Upper lobe of left lung (tissue), 6 donors: ENCODE measurements at places on chromosomes 6 and 20. TPM values are rescaled to one million over a fixed set of nuclear protein-coding genes. Genes with fewer than 3 reads are reported as not detected.

- no peak for DNase-seq
These were observed 18.5 kb downstream of the RNF144B start for GRCh38 chr6:18405477-18406293.

GRCh38 chr6:143934867-143935266 is 70.6 kb downstream of the ZC2HC1B start:
- no peak for DNase-seq

DNA sequence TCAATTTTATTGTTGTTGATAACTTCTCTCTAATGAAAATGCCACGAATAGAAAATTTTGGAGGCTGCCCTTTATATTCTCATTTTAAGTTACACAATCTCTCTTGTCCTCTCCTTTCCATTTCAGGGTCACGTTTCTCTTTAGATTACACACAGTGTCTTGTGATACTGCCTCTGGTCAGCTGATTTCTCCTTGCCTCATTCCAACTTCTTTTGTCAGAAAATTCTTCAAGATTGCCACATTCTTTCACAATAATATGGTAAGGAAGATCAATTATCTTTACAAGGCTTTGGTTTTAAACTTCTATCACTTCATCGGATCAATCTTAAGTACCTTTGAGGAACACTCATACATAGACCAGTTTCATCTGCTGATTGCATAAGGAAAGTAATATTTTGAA is 370.3 kb downstream of the RFPL4B start:
- DNase-seq, result no peak

DNA sequence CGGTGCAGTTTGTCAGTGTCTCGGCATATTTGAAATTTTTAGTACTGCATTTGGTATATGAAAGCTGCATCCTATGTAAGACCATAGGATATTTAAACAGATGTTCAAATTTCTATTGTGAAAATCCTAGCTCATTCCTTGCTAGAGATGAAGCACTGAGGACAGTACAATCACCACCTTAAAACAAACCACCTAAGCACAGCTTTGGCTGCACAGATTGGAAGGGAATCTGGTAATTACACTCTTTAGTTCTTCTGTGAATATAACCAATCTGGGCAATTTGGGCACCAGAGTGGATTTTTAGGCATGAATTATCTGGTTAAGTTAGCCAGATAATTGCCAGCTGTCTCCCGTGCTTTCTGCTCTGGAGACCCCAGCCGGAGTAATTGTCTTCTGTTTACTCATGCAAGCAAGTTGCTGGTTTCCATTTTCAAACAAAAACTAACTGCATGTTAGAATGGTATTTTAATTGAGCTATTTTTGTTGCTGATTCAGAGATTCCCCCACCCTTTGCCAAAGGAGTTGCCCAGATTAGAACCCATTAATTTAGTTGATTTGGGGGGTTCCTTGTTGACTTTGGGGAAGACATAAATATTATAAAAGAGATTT is 36.9 kb downstream of the E2F3 start:
- DNase-seq, result no peak

GRCh38 chr6:159045801-159046200 is 1.0 kb upstream of the TAGAP start:
- no peak for DNase-seq

DNA sequence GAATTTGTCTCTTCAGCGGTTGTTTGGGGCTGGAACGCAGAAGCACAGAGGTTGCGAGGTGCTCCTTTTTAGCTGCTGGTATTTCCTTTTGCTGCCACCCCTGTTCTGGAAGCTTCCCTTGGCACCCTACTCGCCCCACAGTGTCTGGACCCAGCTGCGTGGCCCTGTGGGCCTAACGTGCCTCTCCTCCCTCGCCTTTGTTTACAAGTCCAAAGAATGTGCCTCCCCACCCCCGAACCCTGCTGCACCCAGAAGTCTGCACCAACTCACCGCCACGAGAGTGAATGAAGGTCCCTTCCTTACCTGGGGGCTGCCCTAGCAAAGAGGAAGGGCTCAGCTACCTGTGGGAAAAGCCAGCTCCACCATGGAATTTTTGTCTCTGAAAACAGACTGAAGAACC is 139.7 kb upstream of the RPS6KA2 start:
- no peak for DNase-seq

DNA sequence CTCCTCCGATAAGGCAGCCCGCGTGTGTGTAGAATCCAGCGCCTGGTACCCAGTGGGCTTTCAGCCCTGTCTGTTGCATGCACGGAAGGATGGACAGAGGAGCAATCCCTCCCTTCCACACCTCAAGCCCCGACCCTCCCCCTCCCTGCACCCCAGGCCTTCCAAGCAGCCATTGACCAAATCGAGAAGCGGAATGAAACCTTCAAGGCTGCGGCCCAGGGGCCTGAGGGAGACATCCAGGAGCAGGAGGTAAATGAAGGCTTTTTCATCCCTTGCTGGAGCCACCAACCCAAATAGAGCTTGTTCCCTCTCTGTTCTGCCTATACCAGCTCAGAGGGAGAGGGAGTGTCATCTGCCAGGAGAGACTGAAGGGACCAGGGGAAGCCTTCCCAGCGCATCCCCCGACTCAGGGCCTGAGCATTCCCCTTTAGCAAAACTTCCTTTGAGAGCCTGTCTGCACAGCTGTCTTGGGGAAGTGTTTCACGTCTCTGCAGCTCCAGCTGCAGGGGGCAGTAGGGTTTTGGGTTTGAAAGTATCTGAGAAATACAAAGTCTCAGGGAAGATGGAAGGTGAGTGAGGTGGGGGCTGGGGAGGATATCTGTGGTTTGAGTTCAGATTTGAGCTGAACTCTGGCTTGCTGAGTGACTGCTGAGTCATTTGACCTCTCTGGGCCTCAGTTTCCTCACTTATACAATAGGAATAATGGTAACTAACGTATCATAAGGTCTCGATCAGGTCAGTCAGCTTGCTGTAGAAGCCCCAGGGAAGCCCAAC is 16.1 kb downstream of the FGD2 start:
- no peak for DNase-seq

DNA sequence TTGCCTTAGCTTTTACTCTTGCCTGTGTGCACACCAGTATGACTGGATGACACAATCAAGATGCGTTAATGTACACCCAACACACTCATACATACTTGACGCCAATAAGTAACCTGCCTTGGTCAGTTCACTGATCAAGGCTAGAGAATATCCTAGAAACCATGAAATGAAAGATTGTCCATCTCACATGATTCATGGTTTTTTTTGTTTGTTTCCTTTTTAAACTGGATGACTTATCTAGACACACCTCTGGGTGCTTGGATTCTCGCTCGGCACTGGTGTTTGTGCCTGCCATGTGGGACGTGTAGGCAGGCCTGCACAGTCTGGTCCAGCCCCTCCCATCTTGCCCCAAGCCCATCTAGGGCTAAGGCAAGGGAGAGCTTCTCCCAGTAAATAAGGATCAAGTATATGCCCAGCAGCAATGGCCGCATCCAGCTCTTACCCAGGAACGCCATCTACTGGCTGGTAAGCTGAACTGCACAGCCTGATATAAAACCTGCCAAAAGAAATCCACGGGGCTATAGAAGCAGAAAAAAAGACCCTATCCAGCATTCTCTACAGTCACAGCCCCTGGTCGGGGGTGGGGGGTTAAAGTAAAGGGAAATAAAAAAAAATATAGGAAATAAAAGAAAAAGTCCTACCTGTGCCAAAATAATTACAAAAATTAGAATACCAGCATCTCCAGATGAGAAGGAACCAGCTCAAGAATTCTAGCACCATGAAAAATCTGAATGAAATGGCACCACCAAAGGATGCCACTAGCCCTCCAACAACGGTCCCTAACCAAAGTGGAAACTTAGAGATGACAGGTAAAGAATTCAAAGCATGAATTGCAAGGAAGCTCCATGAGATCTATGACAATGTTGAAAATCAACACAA is 73.3 kb downstream of the OTOR start:
- DNase-seq, result peak; percentile 6

GRCh38 chr6:69907981-69908498 is 41.7 kb downstream of the COL19A1 start:
- no peak for DNase-seq

- DNase-seq, result no peak
These were observed 1223.1 kb upstream of the GJE1 start for GRCh38 chr6:140909625-140910024.

- DNase-seq, result no peak
These were observed 86.4 kb upstream of the CLDN20 start for GRCh38 chr6:155177363-155177961.

DNA sequence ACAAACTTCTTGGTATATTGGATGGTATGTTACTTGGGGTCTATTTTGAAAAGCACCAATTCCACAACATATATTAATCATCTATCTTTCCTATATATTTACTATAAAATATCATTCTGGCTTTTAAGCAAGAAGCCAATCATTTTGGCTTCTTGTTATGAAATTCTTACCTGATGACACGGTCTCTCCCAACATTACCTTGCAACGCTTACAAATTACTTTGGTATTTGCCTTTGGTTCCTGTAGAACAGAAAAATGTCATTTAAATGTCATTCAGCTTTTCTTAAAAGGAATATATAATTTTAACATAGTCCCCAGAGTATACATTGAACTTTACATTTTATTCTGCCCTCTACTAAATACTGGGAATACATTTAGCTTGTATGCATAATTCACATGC is 27.4 kb downstream of the UBE3D start:
- DNase-seq, result no peak

DNA sequence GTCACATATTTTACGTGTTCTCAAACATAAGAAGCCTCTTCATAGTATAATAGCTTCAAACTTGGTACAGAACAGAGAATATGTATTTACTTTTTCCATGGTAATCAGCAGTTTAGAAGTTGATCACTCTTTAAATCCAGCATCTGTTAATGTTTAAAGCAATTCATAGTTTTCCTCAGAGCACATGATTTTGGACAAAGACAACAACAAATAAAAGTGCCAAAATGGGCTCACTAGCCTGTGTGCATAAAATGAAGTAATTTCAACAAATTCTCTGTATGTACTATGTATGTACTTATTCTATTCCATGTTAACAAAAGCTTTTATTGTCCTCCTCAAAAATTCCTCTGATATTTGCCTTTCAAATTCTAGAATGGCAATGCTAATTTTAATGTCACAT is 38.1 kb upstream of the UST start:
- no peak for DNase-seq

DNA sequence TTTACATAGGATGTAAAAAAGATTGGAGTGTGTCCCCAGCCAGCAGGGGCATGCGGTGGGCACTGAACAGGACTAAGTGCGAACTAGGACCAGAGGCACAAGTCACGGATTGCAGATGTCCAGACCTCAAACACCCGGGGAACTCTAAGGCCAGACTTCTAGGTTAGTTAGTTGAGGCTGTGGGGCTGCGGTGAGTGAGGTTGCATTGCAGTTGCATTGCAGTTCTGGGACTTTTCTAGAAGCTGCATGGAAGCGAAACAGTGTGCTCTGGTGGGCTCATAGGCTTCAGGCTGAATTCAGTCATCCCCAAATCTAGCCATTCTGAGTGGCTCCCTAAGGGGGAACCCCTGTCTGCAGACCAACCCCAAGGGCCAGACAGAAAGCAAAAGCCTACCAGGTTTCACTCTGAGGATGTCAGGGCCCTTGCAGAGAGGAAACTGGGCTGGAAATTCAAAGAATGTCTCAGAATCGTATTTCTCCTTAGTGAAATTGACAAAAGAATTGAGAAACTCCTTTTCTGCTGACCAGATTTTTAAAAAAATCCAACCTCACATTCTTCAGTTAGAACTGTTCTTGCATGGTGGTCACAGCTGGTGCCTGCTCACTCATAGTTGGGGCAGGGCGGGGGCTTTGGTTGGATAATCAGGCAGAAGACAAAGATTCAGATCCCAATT is 182.8 kb downstream of the ZDHHC14 start:
- no peak for DNase-seq

DNA sequence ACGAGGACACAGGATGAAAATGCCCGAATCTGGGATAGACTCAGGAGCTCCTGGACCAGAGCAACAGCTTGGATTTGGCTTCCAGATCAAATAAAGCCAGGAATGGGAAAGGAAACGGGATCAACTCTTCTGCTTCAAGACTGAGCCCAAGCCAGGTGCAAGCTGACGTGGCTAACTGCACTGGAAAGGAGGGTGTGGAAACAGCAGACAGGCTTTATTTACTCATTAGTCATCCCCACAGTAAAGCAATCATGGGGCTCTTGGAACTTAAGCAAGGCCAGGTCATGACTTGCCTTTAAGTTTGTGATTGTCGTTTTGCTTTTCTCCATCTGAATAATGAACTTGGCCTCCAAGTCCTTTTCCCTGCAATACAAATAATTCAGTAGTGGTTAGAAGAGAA is 45.2 kb downstream of the KIF16B start:
- peak; percentile 66 for DNase-seq

- no peak for DNase-seq
These were observed 259.4 kb upstream of the STXBP5 start for GRCh38 chr6:146944809-146945208.

DNA sequence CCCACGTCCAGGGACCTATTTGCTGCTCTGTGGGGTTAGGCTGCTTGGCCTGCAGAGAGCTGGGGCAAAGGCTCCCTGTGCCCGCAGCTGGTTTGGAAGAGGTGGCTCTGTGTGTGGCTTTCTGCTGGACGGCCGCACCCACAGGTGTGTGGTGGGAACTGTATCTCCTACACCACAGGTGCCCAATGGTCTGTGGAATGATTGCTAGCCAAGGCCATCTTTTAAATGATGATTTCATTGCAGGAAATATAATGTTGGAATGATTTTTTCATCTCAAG is 178.4 kb downstream of the DLL1 start:
- DNase-seq, result peak; percentile 16

DNA sequence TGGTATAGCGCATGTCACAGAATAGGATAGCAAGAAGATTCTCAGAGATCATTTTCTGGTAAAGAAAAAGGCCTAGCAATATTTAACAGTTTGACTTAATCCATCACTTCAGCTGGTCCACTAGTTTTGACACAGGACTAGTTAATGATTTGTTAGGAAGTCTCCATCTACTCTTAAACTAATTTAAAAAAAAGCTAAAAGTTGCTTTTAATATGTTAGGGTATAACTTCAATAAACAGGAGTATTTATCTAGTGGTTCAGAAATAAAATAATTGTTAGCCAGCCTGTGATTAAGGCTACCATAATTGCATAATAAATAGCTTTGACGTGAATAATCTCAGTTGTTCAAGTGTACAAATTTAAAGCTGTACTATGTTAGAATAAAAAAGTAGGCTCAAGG is 195.6 kb downstream of the FUT9 start:
- no peak for DNase-seq

- DNase-seq, result no peak
These were observed 610.1 kb upstream of the ARID1B start for GRCh38 chr6:156167016-156167624.

The TRIM15 gene
- not detected for total RNA-seq

The LCA5 gene
- total RNA-seq, result 2.9 TPM

The SLC16A10 gene
- total RNA-seq, result 8.7 TPM

The TP53RK gene
- total RNA-seq, result 8.1 TPM

The OPRM1 gene
- not detected for total RNA-seq

The NQO2 gene
- 10.6 TPM for total RNA-seq

The MICB gene
- total RNA-seq, result 7.3 TPM

The FLRT3 gene
- 58.8 TPM for total RNA-seq

The KCNB1 gene
- 2.0 TPM for total RNA-seq

The TRAPPC3L gene
- not detected for total RNA-seq

The CD93 gene
- total RNA-seq, result 25.1 TPM

The COL12A1 gene
- 33.3 TPM for total RNA-seq

The KCNK5 gene
- 10.1 TPM for total RNA-seq

The SGK2 gene
- 1.9 TPM for total RNA-seq

The CCN6 gene
- total RNA-seq, result not detected

The BPIFB2 gene
- 3.1 TPM for total RNA-seq

The DEFB124 gene
- total RNA-seq, result not detected

The WFDC12 gene
- total RNA-seq, result 7.1 TPM
